Ascending aorta (tissue), 2 donors: ENCODE measurements at places on chromosomes 4 and X. TPM values are rescaled to one million over a fixed set of nuclear protein-coding genes. Genes with fewer than 3 reads are reported as not detected.

Gene MAGEA2B
- total RNA-seq: not detected

DNA sequence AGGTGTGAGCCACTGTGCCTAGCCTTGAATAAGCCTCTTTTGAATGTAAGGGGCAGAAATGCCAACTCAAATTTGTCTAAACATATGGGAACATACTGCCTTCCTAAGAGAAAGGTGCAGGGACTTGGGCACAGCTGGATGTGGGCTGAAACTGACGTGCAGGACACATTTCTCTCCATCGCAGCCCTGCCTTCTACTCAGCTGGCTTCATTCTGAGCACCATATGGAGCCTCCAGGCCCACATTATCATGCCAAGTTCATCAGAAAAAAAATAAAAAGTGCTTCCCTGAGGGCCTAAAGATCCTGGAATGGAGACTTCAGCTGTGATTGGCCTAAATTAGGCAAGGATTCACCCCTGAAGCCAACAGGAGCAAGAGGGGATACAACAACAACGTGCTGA, 386.2 kb downstream of the RAB28 start:
- H3K36me3 ChIP-seq: no peaks in the 10 kb centered on the region
- peaks cover 5% of the 10 kb centered on the region for H3K4me1 ChIP-seq
- no peak overlapping the region for H3K27ac ChIP-seq

DNA sequence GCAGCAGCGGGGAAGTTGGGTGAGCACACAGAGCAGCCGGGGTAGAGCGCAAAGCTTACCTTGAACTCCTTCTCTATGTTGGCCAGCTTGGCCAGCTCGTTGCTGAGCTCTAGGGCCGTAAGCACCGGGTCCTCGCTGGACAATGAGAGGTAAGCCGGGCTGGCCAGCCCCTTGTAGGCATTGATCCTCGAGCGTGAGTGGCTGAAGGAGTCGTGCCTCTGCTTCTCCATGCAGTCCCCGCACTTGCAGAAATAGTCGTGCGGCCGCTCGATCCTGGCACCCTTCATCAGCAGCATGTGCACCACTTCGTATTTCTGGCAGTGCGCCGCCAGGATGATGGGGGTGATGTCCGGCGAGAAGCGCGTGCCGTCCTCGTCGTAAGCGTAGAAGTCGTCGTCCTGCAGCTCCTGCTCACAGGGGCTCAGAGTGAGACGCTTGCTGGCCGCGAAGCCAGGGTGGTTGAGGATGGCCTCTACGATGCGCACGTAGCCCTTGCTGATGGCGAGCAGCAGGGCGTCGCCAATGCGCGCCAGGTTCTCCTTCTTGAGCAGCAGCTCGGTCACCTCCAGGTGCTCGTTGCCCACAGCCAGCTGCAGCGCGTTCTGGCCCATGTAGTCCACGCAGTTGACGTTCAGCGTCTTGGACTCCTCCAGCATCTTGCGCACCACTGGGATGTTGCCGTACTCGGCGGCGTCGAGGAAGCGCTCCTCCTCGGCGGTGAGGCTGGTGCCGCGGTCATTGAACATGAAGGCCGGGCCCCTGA, 19.5 kb downstream of the TRPC3 start:
- H3K27me3 ChIP-seq: no peaks in the 10 kb centered on the region
- no peak overlapping the region for H3K4me3 ChIP-seq
- DNase-seq: no peak

DNA sequence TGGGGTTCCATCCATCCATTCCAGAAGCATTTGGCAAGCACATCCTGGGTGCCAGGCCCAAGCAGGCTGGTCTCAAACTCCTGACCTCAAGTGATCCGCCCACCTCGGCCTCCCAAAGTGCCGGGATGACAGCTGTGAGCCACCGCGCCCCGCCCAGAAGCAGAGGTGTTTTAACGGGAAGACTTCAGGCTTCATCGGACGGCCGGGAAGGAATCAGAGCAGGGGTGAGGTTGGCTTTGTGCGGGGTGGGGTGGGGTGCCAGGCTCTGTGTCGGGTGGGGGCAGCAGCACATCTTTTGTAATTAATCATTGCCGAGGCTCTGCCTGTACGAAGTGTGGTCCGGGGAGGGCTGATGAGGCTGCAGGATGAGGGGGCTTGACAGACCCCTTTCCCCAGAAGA, 5.1 kb upstream of the SLC25A6 start:
- H3K4me3 ChIP-seq: no peak overlapping the region
- H3K4me1 ChIP-seq: peaks cover 4% of the 10 kb centered on the region
- H3K27me3 ChIP-seq: no peaks in the 10 kb centered on the region
- no peak overlapping the region for H3K27ac ChIP-seq
- DNase-seq: no peak
